ENCODE measurements at places on chromosomes 2 and 18.

- DNase-seq = no peak
Observed at GRCh38 chr2:74515981-74516633, 1.9 kb downstream of the TLX2 start.

DNA sequence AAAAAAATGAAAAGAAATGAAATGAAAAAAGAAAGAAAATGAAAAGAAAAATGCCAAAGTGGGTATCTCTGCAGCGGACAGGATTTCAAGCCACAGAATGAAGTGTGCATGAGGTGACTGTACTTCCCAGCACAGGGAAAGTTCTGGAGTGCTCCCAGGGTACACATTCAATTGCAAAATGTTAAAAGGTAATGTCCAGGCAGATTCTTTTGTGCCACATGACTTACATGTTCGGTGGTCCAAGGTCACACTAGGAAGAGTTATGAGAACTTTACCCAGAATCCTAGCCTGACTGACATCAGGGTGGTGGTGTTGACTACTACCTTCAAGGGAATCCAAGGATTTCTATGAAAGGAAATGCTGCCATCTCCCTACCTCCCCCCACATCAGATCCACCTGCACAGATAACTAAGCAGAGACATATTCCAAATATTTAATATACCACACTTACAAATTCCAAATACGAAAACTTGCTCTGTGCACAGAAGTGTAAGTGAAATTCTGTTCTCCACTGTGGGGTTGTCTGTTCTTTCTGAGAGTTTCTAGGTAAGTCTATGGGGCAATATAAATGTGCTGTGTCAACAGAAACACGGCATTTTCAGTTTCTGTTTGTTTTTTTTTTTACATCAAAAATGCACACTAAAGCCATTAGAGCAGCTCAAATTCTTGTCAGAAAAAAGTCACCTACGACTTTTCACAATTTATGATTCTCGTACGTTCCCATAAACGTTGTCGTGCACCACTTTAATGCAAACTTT lies 56.6 kb downstream of the CABYR start:
- no peak for DNase-seq

GRCh38 chr2:45577441-45577840 lies 33.6 kb downstream of the SRBD1 start:
- no peak for DNase-seq

GRCh38 chr2:1972948-1973347 lies 228.6 kb upstream of the PXDN start:
- no peak for DNase-seq

DNA sequence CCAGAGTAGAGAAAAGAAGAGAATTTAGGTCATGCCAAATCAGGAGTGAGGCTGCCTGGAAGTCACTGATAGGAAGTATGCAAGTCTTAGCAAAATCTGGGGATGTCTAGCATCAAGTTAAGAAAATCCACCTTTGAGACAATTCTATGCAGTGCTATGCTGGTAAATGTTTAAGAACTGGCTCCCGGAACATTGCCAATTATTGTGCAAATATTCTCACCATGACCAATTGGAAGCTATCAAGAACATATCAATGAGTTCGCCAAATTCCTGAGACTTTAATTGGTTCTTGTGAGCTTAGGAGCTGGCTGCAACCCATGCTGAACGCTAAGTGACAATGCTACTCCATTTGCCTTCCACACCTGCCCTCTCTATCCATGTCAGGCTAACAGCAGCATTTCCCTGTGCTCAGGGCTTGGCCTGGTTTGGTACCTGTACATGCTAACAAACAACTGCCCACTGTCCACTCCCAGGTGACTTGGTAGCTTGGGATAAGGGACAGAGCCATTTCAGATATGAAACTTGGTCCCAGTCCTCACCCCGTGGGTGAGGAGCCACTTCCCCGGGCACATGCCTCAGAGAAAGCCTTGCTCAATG lies 172.9 kb upstream of the KLHL29 start:
- DNase-seq = no peak

DNA sequence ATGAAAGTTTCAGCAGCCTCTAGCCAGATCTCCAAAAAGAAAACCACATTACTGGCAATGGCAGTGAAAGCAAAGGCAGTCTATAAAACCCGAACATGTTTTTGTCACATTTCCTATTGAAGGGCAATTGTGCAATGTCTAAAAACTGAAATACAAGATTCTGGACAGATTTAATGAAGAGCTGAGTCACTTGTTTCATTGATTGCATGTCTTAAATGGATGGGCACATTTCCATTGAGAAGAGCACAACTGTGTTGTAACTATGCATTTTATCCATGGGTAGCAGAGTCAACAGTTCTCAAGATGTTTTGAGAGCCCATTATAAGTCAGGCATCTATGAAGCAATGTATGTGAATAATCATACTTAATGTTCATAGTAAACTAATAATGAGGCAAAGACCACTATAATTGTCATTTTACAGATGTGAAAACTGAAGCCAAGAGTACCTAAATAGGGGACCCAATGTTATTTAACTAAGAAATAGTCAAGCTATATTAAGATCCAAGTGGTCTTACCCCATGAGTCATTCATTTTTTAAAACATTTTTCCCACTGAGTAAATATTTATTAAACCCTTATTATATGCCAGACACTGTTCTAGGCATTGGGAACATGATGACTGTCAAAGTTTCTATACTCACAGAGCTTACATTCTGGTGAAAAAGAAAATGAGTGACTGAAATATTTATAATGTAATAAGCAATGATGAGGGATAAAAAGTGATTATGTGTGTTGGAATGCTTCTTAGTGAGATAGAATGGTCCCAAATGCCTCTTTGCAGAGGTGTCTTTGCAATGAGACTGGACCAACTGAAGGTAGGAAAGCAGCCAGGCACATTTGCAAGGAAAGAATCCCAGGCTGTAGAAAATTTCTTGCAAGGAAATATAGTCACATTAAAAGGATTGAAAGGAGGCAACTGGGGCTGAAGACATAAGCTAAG lies 818.9 kb upstream of the ACVR2A start:
- DNase-seq = no peak

DNA sequence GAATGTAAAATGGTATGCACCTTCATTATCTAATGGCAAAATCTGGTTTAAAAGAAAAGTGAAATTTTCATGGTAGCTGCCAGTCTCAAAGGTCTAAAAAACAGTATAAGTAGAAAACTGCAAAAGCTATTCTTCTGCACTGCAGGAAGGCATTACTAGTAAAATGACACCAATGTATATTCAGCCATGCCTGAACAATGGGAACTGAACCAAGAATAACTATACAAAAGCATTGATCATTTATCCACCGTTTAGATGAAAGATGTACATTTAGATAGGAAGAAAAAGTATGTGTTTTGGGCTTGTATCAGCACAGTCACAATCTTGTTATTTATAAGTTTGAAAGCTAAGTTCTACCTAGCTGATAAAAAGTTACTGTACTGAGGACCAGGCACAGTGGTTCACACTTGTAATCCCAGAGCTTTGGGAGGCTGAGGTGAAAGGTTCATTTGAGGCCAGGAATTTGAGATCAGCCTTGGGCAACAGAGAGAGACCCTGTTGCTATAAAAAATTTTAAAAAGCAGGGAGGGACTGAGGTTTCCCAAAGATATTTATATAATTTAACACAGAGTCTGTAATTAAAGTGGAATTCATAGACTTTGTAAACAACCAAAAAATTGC lies 163.1 kb upstream of the WDSUB1 start:
- no peak for DNase-seq

DNA sequence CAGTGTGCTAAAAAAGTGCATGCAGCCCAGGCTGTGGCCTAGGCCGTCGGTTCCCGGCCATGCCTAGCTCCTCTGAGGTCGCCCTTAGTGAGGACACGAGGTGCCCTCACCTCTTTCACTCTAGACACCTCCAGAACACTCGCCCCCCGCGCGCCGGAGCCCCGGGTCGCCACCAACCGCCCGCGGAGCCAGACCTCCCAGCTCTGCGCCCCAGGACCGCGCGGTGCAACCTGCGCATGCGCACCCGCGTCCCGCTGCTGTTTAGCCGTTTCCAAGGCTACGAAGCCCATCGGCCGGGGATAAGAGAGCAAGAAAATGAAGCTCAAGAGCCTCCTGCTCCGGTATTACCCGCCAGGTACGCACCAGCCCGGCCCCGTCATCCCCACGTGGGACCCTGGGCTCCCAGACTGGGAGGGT lies at the start of gene DAW1:
Gene DAW1, plus strand, starts transcription at position 257 of the 417 bp plus-strand sequence. Its CDS starts 59 bp downstream, at position 316.
- DNase-seq = no peak

GRCh38 chr2:95333888-95334338 lies 36.8 kb downstream of the KCNIP3 start:
- no peak for DNase-seq

DNA sequence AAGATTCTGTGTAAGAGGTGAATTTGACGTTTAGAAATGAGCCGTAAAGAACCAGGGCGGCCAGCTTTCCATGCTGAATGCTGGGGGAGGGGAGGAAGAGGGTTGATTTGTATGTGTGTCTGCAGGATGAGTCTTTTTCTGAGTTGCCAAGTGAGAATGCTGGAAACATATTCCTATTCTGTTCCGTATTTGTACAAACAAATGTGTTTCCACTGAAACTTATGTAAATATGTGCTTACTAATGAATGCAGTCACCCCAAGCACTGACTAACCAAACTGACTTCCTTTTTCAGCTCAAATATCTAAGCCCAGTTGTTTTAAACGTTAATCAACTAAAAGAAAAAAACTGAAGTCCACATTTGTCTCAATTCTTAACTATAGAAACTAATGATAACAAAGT lies 74.9 kb upstream of the APCDD1 start:
- DNase-seq = no peak

DNA sequence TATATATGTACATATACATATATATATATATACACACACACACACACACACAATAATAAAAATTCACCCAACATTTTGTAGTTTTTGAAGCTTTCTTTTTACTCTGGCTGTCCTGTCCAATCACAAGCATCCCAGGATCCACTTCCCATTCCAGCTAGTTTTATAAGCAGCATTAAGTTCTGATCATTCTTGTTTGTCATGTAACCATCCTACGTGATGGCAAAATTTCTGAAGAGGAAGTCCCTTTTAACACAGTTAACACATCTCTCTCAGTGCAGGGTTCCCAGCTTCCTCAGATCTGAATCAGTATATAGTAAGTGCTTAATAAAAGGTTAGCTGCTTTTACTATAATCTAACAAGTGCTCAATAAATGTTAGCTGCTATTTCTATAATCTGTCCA lies 26.4 kb downstream of the MYOM1 start:
- no peak for DNase-seq

GRCh38 chr18:53753601-53754000 lies 470.9 kb downstream of the MBD2 start:
- no peak for DNase-seq

DNA sequence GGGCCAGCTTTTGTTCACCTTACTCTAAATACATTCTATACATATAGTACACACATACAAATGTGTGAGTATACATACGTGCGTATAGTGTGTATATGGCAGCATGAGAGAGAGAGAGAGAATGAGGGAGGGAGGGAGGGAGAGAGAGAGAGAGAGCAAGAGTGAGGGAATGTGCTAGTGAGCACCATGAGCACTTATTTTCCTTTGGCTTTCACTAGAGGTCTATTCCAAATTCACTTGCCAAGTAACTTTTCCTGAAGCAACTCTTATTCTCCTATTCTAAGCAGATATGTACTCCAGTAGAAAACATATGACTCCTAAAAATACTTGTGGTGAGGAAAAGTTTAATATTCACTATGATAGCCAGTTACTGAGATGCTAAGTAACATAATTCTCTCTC lies 85.7 kb downstream of the COBLL1 start:
- DNase-seq = no peak
